ENCODE measurements at places on chromosomes 5 and 9.

GRCh38 chr5:142597546-142598337 lies 88.1 kb downstream of the FGF1 start:
- no peak for DNase-seq

- DNase-seq: no peak
Measured at GRCh38 chr5:95572016-95572415, 17.1 kb downstream of the ARSK start.

DNA sequence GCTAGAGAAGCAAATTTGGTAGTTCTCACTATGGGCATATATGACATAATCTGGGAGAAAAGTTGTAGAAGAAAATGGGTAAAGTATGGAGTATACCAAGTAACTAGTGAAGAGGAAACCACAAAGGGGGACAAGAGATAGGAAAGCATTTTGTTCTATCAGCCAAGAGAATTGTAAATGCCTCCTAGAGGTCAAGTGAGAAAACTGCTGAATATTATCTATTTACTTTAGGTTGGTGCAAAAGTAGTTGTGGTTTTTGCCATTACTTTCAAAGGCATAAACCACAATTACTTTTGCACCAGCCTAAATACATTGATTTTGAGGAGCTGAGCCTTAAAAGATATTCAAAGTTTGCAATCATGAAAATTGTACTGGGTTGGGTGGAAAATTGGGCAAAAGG lies 126.7 kb upstream of the GRHPR start:
- DNase-seq: no peak

DNA sequence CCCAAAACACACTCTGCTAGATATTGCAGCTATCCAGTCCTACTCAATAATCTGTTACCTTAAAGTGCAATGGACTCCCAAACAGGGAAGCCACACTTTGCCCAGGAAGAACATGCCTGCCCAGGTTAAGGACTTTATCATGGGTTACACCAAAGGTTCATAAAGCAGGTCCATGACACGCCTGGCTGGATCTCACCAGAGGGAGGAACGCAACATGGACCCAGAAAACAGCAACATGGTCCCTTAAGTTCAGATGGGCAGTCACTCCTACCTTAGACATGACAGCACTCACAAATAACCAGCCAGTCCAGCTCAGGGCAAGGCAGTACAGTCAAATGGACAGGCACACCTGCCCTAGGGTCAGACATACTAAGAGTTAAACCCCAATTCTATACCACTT lies 3.8 kb downstream of the P4HA2 start:
- DNase-seq: no peak

DNA sequence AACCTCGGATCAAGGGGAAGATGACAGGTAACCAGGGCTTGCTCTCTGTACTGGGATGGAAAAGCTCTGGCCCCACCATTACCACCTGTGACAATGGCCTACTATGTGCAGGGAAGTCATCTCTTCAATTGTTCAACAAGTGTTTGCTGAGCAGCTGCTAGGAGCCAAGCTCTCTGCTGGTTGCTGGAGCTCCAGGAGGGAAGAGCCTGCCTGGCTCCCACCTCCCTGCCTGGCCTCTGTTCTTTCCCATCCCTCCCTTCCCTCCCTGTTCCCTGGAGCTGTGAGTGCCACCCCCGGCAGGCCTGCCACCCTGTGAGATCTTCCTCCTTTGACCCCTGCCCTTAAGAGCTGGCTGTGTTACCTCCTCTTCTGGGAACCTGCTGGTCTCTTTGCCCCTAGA lies 59.7 kb upstream of the IER5L start:
- no peak for DNase-seq

DNA sequence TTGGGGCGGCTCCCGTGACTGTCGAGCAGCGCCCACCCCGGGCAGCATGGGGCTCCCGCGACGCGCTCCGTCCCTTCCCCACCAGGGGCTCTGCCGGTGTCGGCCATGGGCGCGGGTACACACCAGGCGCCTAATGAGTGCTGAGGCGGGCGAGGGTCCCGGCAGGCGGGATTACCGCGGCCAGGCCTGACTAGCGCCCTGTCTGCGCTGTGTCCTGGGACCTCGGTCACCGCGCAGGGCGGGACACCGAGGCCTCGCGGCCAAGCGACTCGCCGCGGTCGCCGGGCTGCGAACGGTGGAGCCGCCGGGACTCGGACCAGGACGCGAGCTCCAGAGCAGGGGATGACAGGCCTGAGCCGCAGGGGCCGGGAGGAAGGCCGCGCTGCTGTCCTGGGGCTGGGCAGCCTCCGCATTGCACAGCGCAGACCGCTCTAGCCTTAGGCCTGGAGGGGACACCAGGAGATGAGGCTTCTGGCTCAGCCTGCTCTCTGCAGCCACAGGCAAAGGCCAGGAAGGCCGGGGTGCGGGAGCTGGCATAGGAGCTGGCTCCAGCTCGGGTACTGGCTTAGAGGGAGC lies 14.1 kb downstream of the LCN10 start:
- DNase-seq: no peak

GRCh38 chr5:27462936-27463335 lies 424.6 kb upstream of the CDH9 start:
- DNase-seq: no peak

DNA sequence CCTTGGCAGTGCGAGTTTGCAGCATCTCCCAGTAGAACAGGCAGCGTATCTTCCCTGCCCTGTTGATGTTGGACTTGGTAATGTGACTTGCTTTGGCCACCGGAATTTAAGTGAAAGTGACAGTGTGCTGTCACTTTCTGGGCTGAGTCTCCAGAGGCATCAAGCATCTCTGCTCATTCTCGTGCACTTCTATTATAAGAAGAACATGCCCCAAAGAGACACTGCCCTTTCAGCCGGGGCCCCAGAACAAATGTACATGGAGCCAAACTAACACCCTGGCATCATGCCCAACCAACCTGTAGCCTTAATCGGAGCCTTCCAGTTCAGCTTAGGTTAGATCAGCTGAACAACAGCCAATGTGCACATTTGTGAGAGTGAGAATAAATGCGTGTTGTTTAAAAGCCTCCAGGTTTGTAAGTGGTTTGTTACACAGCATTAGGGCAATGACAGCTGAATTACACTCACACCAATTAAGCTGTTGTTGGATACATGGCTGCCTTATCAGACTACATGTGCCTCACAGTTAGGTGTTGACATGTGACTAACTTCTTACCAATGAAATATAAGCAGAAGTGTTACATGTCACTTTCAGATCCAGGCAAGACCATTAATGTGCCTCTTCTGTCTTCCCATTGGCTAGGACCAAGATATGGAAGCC lies 22.1 kb upstream of the FRMD3 start:
- no peak for DNase-seq

- DNase-seq: no peak
Measured at GRCh38 chr5:5192681-5193080, 52.6 kb downstream of the ADAMTS16 start.

- no peak for DNase-seq
Measured at GRCh38 chr9:137465720-137466388, 6.7 kb upstream of the NSMF start.

DNA sequence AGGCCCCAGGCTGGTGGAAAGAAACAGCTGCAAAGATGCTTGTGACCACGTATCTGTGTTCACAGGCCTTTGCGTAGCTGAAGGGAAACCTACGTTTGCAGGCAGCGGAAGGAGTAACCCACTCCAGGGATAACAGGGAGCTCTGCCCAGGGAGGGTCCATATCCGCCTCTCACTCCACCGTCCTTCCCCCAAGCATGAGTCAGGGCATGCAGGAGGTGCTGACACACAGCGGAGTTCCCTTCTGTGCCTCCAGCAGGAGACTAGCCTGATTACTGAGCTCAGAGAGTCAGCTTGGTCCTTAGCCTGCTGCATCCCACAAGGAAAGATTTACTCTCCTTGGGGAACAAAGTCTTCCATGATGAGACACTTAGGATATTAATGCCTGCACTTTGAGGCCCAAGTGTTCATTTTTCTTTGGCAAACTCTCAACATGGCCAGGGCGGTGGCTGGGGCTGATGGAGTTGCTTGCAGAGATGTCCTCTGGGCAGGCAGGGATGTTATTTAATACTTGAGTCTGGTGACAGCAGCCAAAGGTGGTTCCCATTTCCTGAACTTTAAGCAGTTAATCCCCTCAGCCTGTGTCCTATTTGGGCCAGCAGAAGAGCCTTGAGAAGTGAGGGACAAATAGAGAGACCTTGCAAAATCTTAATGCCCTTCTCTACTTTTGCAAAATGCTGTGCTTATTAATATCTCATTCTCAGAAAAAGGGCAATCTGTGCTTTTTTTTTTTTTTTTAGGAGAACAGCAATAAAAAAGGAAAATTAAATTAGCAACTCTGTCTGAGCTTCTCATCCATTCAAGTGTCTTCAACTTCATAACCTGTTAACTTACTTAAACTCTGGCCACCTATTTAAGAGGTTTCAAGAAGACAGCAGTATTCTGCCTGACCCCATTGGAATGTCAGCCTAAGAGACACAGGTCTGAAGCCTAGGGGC lies 222.1 kb downstream of the HSPA4 start:
- no peak for DNase-seq

GRCh38 chr5:139844472-139845145 lies 49.0 kb downstream of the PSD2 start:
- no peak for DNase-seq

- DNase-seq: no peak
Measured at GRCh38 chr5:104652271-104652861, 1089.8 kb upstream of the NUDT12 start.

DNA sequence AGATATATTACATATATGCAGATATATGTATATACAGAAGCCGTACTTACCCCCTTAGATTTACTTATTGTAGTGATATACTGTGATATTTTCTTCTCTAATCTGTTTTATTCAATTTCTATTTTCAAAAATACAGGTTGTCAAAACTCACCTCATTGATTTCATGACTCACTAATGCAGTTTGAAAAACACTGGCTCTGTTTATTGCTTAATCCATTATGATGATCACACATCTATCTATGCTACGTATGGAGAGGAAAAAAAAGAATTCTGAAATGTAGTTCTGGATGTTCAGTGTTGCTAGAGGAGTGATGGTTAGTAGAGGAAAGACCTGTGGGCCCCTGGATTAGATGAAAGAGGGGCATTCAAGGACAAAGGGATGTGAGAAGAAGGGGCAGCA lies 121.0 kb upstream of the RPS23 start:
- no peak for DNase-seq

DNA sequence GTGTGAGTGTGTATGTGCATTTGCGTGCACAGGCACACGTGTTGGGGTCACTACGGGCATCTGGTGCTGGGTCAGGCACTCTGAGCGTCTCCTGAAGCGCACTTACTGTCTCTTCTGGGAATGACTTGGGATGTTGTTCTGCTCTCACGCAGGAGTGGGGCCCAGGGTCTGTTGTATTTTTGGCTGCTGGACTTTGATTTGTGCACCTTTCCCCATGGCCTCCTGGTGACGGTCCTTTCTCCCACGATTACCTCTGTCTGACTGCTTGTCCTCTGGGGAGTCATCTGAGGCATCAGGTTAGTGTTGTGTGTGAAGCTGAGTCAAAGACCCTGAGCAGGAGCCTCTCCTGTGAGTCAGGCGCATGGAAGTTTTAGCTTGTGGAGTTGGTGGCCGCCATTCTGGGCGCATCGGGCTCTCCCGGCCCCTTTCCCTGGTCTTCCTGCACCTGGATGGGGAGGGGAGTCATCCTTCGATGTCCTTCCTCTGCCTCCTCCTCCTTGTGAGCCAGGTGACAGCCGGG lies 62.1 kb downstream of the RXRA start:
- DNase-seq: no peak

DNA sequence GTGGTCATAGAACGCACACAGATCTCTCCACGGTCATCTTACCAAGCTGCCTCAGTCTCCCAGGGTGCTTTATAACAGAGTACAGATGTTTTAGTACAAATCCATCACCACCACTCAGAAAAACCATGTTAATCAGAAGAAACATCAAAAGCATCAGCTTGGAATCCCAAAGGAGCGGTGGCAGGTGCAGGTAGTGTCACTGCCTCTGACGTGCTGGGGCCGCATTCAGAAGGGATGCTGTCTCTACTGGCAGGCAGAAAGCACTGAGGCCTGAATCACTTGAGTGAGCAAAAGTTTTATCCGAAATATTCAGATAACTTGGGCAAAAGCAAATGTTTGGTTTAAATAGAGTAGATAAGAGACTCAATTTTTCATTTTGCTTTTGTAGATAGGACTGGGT lies 448.4 kb upstream of the ZNF608 start:
- DNase-seq: no peak

GRCh38 chr5:109566361-109566760 lies 123.4 kb upstream of the MAN2A1 start:
- DNase-seq: no peak

GRCh38 chr5:173498286-173498685 lies 118.2 kb downstream of the BOD1 start:
- no peak for DNase-seq

DNA sequence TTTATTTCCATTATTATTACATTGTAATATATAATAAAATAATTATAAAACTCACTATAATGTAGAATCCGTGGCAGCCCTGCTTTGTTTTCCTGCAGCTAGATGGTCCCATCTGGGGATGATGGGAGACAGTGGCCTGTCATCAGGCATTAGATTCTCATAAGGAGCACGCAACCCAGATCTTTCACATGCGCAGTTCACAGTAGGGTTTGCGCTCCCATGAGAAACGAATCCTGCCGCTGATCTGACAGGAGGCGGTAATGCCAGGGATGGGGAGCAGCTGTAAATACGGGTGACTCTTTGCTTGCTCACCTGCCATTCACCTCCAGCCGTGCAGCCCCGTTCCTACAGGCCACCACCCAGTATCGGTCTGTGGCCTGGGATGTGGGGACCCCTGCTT lies 1879.3 kb upstream of the WWC1 start:
- no peak for DNase-seq

- DNase-seq: no peak
Measured at GRCh38 chr9:2055203-2055658, 40.1 kb downstream of the SMARCA2 start.

DNA sequence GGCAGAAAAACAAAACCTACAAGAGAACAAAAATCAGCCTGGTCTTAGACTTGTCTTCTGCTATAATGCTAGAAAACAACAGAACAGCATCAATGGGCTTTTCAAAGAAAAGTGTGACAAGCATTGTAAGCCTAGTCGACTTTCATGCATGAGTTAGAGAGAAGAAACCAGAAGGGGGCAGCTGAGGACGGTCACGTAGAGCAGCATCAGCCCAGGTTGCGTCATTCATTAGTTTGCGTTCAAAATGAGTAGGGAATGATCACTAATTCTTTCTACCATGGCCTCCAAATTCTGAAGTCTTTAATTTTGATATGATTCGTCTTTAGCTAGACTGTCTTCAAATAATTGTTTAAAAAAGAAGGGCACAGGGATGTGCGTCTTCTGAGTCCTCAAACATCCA lies 4.7 kb upstream of the ISCA1 start:
- DNase-seq: no peak

- DNase-seq: no peak
Measured at GRCh38 chr9:16139774-16140173, 586.9 kb downstream of the CCDC171 start.

- DNase-seq: no peak
Measured at GRCh38 chr9:37452611-37453010, 12.6 kb downstream of the ZBTB5 start.

- DNase-seq: no peak
Measured at GRCh38 chr9:133113163-133113948, 7.7 kb downstream of the RALGDS start.

GRCh38 chr9:526904-527591 lies 312.4 kb downstream of the DOCK8 start:
- DNase-seq: no peak

Measured in cortex of kidney (tissue), 1 donor.